Bronchial smooth muscle cell (primary cell): ENCODE measurements at places on chromosomes 5 and 9. TPM values are rescaled to one million over a fixed set of nuclear protein-coding genes. Genes with fewer than 3 reads are reported as not detected.

Gene ABLIM3
- total RNA-seq: 23.6 and 24.9 TPM in 2 replicates

Gene SHC3
- 20.9 and 38.0 TPM in 2 replicates for total RNA-seq

Gene ZNF346
- 12.7 and 14.7 TPM in 2 replicates for total RNA-seq

Gene PCA3
- under 0.01 and 0.26 TPM in 2 replicates for total RNA-seq

Gene SLC1A3
- 1.7 and 3.0 TPM in 2 replicates for total RNA-seq

Gene SPINK4
- 0.95 TPM in 1 of 2 replicates, not detected in the other for total RNA-seq

Gene KCNV2
- total RNA-seq: not detected in 2 replicates

Gene PTCD2
- total RNA-seq: 6.7 and 8.0 TPM in 2 replicates

Gene PRRX2
- 21.5 and 44.3 TPM in 2 replicates for total RNA-seq

Gene SEPTIN8
- 39.7 and 67.2 TPM in 2 replicates for total RNA-seq

Gene EIF4E1B
- total RNA-seq: 0.26 TPM in 1 of 2 replicates, not detected in the other

Gene INSL6
- not detected in 2 replicates for total RNA-seq

Gene AQP7
- 0.34 and 0.47 TPM in 2 replicates for total RNA-seq

Gene KIF4B
- total RNA-seq: under 0.01 and 0.09 TPM in 2 replicates

Gene SHOC1
- total RNA-seq: under 0.01 TPM in 1 of 2 replicates, not detected in the other

Gene FGD3
- not detected in 2 replicates for total RNA-seq

Gene EGFL7
- total RNA-seq: 6.1 and 8.7 TPM in 2 replicates

Gene TEX48
- not detected in 2 replicates for total RNA-seq

Gene RIOK2
- total RNA-seq: 12.8 and 29.5 TPM in 2 replicates

Gene ZNF483
- total RNA-seq: 1.9 and 2.2 TPM in 2 replicates

Gene KLHL3
- total RNA-seq: 0.77 and 1.6 TPM in 2 replicates

Gene MARVELD2
- total RNA-seq: 0.16 and 0.26 TPM in 2 replicates

Gene GPRIN1
- total RNA-seq: 1.8 and 3.2 TPM in 2 replicates

Gene TMEM171
- 0.26 and 0.63 TPM in 2 replicates for total RNA-seq

Gene CDH18
- 0.43 and 4.4 TPM in 2 replicates for total RNA-seq
